Colonic mucosa (tissue), 4 donors: ENCODE measurements at places on chromosomes 5 and 9. TPM values are rescaled to one million over a fixed set of nuclear protein-coding genes. Genes with fewer than 3 reads are reported as not detected.
A peak's percentile ranks its signal among the peaks of the same experiment; 100 is the strongest.

DNA sequence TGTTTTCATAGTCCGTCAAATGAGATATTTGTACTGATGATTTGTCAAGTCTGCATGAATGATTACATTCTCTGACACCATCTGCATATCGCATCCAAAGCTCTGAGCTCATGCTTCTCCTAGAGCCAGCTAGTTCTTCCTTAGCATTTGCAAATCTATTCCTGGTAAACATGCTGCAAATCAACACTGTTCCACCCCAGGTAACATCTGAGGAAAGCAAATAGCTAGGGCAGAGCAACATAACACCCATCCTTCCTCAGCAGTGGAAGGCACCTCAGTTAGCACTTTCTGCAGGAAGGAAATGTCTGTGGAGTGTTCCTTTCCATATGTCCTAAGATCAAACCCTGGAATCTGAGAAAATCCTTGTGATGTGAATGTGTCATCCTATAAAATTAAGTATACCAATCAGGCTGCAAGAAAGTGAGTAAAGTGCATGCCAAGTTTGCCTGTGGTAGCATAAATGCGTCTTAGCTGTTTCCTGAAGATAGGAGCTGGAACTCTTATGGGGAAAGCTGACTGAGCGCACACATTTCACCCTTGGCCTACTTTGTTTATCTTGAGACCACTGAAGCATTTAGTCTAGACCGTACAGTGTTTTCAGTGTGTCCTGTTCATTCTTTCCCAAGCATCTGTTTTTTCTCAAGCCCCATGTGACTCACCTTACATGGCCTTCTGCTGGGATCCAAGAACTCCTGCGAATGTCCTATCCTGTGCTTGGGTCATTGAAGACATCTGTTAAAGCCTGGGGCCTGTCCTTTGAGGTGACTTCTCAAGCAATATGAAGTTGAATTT is 50.9 kb upstream of the STARD4 start:
- DNase-seq = no peak

DNA sequence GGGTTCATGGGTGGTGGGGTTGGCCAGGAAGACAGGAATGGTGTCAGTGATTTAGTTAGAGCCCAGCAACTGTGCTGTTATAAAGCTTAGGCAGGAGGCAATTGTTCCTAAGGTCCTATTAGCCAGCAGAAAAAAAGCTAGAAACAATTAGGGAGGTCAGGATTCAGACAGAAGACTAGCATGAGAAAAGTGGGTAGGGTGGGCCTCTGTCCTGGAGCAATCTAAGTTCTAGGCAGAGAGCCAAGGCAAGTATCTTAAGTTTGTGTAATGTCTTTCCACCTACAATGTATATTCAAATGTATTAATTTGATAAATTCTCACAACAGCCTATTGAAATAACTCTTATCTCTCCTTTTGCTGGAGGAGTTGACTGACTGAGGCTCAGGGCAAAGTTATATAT is 6.1 kb upstream of the ZFAND5 start:
- no peak for DNase-seq

DNA sequence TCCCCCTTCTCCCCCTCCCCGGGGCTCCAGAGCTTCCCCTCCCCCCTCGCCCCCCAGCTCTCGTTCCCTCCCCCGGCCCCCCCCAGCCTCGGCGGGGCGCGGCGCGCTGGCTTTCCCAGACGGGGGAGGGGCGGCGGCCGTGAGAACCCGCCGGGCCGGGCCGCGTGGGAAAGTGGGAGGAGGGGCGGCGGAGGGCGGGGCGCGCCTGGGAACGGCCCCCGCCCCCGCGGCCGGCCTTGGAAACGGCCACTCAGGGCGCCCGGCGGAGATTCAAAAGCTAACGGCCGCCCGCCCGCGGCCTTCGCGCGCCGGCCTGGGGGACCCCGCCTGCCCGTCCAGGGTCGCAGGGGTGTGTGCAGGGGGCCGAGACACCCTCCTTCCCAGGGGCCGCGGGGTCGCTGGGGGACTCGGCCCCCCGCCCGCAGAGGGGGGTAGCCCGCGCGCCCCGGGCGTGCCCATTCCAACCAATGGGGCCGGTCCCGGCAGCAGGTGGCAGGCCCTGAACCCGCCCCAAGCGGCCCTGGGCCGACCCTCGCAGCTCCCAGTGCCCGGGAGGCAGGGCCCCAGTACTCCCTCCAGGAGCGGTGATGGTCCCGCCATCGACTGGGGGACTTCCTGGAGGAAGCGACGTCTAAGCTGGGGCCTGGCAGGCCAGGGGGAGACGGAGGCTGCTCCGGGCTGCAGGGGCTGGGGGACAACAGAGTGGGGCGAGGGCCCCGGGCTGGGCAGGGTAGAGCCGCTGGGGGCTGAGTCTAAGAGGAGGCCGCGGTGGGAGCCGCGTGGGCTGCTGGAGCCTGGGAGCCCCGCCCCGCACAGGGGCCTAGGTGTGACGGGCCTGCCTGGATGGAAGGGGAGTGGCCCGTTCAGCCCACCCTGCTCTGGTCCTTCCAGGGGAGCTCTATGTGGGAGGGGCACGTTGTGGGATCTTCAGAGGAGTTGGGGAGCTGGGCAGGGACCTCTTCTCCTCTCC is 14.2 kb upstream of the NRARP start:
- peak; percentile 69 for DNase-seq

GRCh38 chr9:110188991-110189390 is 19.0 kb downstream of the C9orf152 start:
- DNase-seq = peak; percentile 78

DNA sequence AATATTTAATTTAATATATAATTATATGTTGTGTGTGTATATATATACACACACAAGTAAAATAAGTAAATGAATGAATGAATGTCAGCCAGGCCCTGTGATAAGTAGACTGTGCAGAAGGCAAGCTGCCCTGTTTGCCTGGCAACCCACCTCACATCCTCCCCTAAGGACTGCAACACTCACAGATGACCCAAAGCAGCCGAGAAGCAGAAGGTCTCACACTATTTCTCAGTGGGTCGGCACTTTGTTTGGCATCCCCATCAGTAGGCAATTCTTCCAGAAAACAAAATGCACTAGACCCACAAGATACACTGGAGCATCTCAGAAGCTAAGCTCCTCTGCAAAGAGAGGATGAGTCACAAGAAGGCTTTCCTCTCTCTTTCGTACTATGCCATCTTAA is 152.1 kb upstream of the GRAMD2B start:
- no peak for DNase-seq

DNA sequence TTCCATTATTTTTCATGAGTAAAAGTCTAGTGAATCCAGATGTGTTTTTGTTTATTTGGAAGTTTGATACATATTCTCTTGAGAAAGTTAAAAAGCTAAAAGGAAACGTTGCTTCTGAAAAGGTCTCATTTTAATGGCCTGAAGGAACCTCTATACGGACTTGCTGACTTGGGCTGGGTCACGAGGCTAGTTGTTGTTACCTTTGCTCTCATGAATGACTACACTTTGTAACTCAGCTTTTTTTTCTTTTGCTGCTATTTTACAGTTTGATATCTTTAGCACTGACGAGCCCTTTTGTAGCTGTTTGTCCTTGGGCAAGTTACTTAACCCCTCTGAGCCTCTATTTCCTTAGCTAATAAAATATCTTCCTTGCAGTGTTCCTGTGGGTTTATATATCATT is 211.5 kb downstream of the PCSK5 start:
- DNase-seq = peak; percentile 31

CHSY3 gene
- total RNA-seq = 0.42 TPM

DNA sequence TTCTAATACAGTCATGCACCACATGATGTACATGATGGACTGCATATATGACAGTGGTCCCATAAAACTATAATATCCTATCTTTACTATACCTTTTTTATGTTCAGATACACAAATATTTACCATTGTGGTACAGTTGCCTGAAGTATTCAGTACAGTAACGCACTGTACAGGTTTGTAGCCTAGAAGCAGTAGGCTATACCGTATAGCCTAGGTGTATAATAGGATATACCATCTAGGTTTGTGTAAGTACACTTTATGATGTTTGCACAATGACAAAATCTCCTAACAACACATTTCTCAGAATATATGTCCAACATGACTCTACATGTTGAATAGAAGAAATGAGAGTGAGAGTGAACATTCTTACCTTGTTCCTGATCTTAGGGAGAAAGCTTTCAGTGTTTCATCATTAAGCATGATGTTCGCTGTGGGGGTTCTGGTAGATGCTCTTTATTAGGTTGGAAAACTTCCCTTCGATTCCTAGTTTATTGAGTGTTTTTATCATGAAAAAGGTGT is 31.8 kb downstream of the AMBP start:
- DNase-seq = no peak

DNA sequence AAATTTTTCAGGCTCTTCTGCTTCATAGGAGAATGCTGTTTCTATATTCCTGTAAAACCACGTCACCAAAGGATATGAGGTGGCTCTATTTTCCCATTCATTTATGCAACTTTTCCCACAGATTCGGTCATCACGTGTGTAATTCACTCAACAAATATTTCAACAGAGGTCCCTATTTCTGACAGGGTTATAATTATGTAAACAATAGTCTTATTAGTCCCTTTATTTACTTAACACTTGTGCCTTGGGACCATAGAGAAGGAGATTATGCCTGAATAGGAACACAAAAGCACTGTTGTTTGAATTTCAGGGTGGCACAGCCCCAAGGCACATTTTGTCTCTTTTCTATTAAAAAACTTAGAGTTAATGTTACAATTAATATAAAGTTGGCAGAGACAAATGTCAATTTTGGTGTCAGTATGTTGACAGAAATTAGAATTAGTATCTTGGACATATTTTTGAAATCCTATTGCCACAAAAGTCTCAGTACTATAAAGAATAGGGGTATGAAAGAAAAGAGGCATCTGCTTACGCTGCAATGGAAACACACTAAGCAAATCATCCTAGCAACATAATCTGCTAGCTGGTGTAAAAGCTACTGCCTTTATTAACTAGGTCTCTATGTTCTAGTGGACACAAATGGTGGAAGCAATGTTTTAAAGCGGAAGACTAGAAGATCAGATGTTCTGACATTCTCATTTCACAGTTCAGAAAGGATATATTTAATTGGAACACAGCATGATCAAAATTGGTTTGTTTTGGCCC is 229.1 kb upstream of the TBCA start:
- no peak for DNase-seq

GRCh38 chr5:156477196-156477595 is 150.2 kb downstream of the SGCD start:
- DNase-seq = no peak

DNA sequence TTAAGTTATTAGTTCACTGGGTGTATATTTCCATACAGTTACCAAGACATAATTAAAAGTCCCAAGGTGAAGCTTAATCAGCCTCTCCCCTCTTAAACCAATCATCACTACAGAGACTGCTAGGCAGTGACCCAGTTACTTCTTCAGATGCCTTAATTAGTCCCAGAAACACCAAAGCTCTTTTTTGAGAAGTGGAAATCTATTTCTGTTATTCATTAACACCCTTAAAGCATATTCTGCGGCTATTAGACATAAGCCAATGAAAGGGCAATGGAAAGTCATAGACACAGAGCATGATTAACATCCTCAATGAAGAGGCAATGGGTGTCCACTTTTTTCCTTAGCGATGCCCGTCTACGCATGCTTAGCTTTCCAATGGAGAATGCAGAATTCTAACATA is 48.3 kb upstream of the DNAH5 start:
- DNase-seq = no peak

IPPK gene
- 8.2 TPM for total RNA-seq

PRRX2 gene
- total RNA-seq = 0.64 TPM

IL7R gene
- total RNA-seq = 6.1 TPM

PPP3R2 gene
- total RNA-seq = not detected

GRCh38 chr5:125112196-125112595 is 365.8 kb upstream of the ZNF608 start:
- no peak for DNase-seq

- no peak for DNase-seq
Measured at GRCh38 chr5:154117050-154117449, 73.5 kb upstream of the GALNT10 start.

GALNT10 gene
- total RNA-seq = 40.0 TPM

DNA sequence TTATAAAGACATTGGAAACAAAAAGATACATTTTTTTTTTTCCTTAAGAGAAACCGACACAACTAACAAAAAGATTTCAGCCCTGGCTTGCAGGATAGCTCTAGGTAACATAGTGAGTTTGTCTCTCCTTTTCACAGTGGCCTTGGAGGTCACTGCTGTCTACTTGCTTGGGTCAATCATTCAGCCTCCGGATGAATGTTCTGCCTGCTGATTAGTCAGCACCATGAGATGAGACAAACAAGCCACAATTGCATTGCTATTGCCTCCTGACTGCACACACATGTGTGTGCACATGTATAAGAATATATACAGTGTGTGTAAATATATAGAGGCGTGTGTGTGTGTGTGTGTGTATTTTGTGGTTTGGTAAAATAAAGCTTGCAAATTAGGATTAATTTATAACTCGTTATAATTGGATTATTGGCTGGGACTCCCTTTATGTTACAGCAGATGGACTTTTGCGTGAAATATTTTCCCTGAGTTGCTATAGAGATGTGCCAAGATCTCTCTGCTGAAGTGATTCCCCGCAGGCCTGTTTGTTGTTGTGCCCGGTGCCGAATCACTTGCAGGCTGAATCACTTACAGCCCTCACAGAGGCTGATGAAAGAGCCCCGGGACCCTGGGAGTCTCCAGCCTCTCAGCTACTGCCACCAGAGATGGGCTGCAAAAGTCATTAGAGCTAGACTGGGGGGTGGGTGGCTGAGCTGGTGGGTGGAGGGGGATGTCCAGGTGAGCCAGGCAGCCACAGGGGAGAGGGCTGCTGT is 161.2 kb downstream of the FGF18 start:
- no peak for DNase-seq

DNA sequence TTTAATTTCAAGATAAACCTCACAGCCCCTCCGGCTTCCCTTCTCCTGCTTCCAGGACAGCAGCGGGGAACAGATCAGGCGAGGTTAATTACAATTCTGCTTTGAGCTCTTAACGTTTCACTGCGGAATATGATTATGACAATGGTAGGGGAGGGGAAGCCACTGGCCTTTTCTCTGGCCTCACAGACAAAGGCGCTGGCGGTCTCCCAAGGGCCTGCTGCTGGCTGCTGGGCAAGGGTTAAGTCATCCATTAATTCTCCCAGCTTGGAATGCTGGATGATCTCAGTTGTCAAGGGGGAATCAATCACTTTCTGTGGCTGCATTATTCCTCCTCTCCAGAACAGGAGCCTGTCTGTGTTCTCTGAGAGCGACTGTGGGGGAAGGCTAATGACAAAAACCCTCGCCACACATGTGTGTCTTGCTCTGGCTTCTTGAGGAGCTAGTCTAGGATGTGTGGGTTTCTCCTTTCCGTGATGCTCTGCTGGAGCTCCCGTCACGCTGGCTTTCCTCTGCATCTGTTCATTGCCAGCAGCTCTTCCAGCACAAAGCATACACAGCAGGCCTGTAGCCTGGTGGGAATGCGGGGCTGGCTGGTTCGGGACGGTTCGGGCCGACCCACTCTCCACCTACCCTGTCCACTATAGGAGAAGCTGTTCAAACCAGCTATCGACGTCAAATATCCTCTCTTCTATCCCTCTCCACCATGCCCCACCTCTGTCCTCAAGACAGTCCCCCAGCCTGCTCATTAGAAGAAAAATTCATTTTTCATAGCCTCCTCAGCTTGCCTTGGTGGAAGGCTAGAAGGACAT is 82.8 kb downstream of the DCP2 start:
- no peak for DNase-seq
